NCI-H460 (cell line): ENCODE measurements at places on chromosomes 5 and 9.

- no peak for DNase-seq
Observed at GRCh38 chr9:28616310-28616709, 1043.0 kb upstream of the C9orf72 start.

- no peak for DNase-seq
Observed at GRCh38 chr9:33459115-33459514, 11.7 kb upstream of the AQP3 start.

- no peak for DNase-seq
Observed at GRCh38 chr9:20526500-20527319, 95.6 kb downstream of the MLLT3 start.

- DNase-seq = peak; percentile 22
Observed at GRCh38 chr9:96031366-96031824, 155.9 kb downstream of the ERCC6L2 start.

- DNase-seq = no peak
Observed at GRCh38 chr9:88533951-88534455, 975 bp upstream of the NXNL2 start.

DNA sequence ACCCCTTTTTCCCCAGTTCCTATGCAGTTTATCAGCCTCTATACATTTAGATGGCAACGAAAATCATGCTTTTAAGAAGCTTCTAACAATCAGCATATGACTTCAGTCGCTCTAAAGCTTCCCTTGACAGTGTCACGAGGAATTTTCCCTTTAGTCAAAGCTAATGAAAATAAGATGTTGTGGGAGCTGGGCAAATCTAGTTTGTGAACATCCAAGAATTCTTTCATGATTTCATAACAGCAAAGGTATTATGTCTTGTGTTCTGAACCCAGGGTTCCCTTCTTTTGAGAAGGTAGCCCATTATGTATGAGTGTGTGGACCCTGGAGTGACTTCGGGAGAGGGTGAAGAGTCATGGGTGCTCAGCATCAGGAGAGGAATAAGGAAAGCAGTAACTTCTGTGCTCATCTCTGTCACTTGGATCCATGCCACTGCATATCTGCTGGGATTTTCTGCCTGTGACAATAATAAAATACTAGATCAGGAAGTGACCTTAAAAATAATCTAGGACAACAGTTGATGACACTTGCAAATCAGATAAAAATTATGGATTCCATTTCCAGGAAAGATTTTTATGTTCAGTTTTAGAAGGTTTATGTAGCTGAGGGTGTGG, 102.4 kb downstream of the PCSK1 start:
- DNase-seq = no peak

GRCh38 chr9:134046894-134047681, 20.7 kb downstream of the BRD3 start:
- no peak for DNase-seq

DNA sequence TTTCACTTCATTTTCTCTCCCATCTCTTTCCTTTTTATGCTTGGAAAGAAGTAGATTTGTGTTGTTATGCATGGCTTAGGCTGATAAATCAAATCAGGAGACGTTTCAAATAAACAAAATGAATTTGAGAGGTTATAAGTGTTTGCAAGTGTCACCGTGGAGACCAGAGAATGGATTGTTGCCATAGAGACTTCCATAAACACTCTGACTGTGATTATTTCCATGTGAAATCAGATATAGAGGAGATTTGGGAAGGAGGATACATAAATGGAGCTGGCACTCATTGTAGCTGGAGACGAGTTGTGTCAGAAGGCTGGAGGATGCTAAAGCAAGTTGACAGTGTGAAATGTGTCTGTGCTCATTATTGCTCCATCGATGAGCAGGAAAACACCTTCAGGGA, 84.2 kb upstream of the PCSK1 start:
- DNase-seq = no peak

DNA sequence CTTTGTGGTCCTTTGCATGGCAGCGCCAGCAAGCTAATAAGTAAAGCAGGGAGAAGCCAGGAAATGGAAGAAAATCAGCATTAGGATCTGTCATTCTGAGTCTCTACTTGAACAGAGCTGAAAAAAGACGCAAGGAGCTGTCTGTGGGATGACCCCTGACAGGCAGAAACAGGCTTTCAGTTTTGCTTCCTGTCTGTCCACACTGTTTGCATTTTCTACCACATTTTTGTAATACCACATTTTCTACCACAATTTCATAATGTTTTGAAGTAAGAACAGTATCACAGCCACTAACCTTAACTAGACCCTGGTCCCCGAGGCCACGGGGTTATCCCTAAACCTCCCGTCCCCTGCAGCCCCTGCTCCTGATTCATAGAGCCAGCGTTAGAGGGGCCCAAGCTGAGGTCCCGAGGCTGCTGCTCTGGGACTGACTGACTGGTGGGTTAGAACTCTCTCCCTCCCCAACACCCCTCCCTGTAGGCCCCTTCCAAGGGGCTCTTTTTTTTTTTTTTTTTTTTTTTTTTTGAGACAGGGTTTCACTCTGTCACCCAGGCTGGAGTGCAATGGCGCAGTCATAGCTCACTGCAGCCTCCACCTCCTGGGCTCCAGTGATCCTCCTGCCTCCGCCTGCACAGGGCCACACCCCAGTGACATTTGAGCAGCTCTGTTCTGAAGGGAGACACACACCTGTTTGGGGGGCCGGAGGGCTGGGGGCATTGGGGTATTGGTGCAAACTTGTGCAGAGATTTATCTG, 4.0 kb upstream of the CLIC3 start:
- DNase-seq = no peak

- peak; percentile 52 for DNase-seq
Observed at GRCh38 chr5:115842089-115842935, 577 bp downstream of the AP3S1 start.

DNA sequence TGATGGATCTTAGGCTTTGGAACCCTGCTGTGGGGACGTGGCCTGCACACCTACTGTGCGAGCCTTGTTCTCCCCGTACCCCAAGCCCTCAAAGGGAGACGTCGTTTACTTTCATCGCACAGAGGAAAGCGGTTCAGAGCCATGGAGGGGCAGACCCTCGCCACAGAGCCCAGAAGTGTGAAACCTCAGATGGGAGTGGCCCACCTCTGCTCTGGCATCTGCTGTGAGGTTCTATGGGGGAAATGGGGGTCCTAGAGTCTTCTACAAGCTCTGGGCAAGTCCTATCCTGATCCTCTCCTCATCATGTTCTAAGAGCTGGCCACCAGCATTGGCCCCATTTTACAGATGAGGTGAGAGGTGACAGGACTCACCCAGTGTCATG, 3.7 kb upstream of the RNF44 start:
- no peak for DNase-seq

DNA sequence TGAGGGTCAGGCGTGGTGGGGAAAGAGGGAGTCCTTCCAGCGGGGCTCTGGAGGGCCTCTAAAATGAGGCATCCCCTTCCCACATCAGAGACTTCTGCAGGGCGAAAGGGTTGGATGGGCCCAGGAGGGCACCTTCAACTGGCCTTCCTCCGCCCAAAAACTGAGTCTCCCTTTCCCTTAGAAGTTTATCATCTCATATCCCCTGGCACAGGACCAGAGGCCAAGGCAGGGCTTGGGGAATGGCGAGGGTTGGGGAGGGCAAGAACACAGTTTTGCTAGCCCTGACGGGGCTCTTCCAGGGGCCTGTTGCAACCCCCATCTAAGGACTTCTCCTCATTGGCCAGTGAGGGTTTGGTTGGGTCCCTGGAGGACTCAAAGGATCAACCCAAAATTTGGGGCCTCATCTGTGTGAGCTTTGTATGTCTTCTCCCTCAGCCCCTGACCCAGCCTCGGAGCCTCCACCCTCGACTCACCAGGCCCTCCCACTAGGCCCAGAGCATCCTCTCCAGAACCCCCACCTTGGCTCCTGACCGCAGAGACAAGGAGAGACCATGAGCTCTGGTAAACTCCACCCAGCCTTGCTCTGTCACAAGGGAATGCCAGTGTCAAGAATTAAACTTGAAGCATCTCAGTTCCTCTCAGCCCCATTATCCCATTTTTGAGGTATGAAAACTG, 24.1 kb downstream of the AQP7 start:
- DNase-seq = no peak

- DNase-seq = no peak
Observed at GRCh38 chr9:71025201-71025600, 96.2 kb downstream of the TRPM3 start.

GRCh38 chr5:84821924-84822323, 437.2 kb upstream of the EDIL3 start:
- DNase-seq = peak; percentile 31

- no peak for DNase-seq
Observed at GRCh38 chr9:108860354-108860753, 1.7 kb upstream of the ACTL7A start.

GRCh38 chr5:136768457-136768856, 403.1 kb upstream of the TRPC7 start:
- no peak for DNase-seq

DNA sequence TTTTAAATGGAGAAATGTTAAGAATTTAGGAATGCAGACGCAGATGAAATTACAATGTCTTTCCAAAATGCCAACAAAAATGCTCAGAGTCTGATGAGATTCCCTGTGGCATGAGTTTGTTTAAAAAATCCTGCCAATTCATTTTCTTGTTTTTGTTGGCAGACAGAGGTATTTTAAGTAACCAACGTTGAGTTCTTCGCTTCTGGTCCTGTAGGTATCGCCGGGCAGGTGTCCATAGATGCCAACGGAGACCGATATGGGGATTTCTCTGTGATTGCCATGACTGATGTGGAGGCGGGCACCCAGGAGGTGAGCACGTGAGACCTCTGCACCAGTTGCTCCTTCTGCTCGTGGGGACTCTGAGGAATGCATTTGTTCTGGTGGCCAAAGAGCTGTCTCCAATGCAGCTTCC, 69.4 kb downstream of the NPR3 start:
- DNase-seq = no peak

DNA sequence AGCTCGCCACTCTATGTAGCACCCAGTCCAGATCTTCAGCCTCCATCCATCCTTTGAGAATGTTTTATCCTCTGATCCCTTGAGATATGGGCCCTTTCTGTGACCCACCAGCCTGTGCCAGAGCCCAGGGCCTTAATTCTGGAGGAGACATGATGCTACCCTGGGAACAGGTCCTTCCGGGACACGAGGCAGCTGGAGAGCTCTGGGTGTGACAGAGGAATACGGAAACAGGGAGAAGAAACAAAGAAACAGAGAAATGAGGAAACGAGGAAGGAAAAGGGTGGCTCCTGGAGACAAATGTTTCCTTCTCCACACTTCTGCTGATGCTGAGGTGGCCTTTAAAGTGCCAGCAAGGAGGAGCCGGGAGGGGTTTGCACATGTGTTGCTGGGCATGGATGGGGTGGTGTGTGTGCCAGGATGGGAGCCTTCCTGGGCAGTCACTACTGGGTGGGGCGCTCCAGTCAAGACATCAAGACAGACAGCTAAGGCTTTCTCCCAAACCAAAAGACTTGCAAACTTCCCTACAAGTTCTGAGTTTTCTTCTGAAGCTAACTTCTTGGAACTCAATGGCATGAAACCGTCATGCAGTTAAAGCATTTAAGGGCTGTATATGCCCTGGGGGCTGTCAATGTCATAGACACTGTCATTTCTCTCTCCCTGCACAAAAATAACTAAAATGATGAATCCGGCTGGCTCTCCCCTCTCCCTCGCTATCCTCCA, 22.8 kb upstream of the MARCHF6 start:
- DNase-seq = no peak

GRCh38 chr9:37618817-37619216, 26.4 kb upstream of the TOMM5 start:
- DNase-seq = no peak

DNA sequence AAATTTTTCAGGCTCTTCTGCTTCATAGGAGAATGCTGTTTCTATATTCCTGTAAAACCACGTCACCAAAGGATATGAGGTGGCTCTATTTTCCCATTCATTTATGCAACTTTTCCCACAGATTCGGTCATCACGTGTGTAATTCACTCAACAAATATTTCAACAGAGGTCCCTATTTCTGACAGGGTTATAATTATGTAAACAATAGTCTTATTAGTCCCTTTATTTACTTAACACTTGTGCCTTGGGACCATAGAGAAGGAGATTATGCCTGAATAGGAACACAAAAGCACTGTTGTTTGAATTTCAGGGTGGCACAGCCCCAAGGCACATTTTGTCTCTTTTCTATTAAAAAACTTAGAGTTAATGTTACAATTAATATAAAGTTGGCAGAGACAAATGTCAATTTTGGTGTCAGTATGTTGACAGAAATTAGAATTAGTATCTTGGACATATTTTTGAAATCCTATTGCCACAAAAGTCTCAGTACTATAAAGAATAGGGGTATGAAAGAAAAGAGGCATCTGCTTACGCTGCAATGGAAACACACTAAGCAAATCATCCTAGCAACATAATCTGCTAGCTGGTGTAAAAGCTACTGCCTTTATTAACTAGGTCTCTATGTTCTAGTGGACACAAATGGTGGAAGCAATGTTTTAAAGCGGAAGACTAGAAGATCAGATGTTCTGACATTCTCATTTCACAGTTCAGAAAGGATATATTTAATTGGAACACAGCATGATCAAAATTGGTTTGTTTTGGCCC, 229.1 kb upstream of the TBCA start:
- DNase-seq = no peak

- DNase-seq = no peak
Observed at GRCh38 chr5:63963926-63964325, 1.7 kb upstream of the HTR1A start.

DNA sequence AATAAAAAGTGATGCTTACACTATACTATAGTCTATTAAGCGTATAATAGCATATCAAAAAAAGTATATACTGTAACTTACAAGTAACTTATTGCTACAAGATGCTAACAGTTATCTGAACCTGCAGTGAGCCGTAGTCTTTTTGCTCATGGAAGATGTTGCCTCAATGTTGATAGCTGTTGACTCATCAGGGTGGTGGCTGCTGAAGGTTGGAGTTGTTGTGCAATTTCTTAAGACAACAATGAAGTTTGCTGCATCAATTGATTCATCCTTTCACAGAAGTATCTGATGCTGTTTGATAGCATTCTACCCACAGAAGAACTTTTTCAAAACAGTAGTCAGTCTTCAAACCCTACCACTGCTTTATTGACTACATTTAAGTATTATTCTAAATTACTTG, 7.8 kb upstream of the C9orf40 start:
- peak; percentile 64 for DNase-seq

DNA sequence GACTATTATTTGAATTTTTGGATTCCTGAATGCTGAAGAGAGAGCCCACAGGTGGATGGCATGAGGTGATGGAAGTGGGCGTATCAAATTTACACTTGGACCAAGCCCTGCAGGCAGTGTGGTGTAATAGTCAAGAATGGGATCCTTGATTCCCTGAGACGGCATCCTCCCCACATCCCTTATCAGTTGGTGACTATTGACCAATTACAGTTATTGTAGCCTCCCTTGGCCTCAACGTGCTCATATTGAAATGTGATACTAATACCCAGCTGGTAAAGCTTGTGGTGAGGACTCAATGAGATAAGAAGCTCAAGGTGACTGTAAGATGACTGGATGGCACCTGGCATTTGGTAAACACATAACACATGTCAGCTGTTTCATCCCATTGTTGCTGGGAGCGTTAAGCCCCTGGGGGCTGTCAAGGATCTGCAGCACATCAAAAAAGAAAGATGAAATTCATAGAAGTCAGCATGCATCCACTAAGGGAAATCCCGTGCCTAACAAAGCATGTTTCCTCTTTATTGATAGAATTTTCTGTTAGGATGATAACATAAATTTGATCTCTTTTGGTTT, 65.6 kb upstream of the IRX2 start:
- no peak for DNase-seq
